ENCODE measurements at places on chromosomes 6 and 20.

GRCh38 chr6:66161546-66162108 is 454.6 kb upstream of the EYS start:
- DNase-seq: no peak

GRCh38 chr6:77092971-77093370 is 370.3 kb downstream of the HTR1B start:
- no peak for DNase-seq

DNA sequence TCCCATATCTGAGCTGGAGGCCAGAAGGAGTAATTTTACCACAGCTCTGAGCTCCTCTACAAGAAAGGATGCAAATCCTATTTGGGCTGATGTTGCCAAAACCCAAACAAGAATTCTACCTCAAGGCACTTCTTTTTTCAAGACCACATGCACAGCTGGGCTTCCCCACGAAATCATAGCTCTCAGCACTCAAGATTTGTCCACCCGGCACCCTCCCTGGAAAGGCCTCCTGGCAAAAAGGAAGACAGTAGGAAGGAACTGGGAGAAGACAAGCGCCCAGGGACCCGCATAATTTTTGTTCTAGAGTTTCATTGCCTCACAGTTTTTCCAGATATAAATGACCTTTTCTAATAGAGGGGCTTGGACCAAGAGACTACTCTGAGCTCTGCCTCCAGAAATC is 90.5 kb downstream of the BANF2 start:
- no peak for DNase-seq

DNA sequence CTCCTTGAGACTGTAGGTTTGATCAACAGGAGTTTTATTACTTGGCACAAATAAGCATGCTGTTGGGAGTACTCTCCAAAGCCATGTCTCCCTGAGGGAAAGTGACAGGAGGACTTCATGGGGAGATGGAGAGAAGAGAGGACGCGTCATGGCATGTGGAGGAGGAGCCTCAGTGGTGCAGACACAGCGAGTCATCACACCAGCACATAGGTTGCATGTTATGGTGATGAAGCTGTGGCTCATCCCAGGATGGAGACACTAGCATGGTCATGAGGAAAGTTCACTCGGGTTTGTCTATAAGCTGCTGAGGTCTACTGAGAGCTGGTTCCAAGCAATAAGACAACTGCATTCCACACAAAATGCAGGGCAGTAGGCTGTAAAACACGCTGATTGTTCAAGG is 13.2 kb upstream of the SSTR4 start:
- no peak for DNase-seq

DNA sequence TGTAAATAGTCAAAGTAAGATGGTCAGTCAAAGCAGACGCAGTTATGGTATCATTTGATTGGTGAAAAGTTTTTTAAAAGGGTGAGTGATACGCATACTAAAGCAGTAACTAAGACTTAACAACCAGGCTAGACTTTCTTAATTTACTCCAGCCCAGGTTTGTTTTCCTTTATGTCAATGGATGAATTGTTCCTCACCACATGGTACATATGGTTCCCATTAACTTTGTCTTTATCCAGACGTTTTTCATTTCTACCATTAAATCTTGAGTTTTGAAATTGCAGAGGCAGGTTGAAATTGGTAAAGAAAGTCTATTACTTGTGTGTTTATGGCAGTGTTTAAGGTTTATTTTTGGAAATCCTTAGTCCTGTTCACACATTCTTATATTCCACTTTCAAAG is 98.5 kb upstream of the SCGN start:
- DNase-seq: no peak
